NCI-H526 treated with DMSO at 0.1 percent for 48 hours (cell line): ENCODE measurements at places on chromosomes 6 and 20.

DNA sequence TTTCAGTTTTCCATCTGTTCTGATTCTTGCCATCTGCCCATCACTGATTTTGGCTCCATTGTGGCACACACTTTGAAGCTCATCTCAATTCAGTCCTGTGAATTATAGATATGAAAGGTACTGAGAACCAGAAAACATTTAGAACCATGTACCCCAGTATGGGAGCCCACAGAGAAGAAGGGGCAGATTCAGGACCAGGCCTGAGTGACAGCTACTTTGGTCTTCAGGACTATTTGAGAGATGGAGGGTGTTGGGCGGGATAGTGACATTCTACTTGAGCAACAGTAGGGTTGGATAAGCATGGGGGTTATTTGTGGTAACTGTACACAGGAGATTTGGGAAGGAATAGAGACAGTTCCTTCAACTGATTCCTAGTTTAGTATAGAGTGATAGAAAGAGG lies 259.2 kb upstream of the MANEA start:
- no peak for DNase-seq

GRCh38 chr6:106281661-106282060 lies 43.9 kb downstream of the ATG5 start:
- DNase-seq, result no peak

GRCh38 chr6:135265278-135265677 lies 84.2 kb downstream of the MYB start:
- DNase-seq, result no peak

DNA sequence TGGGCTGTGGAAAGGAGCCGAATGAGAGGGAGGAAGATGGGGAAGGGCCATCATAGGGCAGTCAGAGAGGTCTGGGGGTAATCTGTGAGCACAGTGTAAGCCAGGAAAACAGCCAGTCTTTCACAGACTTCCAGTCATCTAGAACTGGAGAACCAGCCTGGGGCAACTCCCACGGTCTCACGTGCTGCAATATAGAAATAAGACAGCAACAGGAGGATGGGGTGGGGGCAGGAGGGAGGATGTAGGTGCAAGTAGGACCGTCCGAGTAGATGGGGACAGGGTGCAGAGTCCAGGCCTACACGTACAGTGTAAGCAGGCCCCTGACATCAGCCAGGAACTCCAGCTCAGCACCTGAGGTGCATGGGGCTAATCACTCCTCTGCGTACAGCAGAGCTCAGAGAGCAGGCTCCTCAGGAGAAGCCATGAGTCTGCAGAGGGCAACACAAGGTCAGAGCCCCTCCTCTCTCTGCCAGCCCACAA lies 58.2 kb upstream of the TNFAIP3 start:
- DNase-seq, result no peak

- no peak for DNase-seq
Measured at GRCh38 chr20:59295531-59295930, 4.9 kb upstream of the EDN3 start.

- DNase-seq, result no peak
Measured at GRCh38 chr6:131831392-131831791, 23.6 kb downstream of the ENPP1 start.

DNA sequence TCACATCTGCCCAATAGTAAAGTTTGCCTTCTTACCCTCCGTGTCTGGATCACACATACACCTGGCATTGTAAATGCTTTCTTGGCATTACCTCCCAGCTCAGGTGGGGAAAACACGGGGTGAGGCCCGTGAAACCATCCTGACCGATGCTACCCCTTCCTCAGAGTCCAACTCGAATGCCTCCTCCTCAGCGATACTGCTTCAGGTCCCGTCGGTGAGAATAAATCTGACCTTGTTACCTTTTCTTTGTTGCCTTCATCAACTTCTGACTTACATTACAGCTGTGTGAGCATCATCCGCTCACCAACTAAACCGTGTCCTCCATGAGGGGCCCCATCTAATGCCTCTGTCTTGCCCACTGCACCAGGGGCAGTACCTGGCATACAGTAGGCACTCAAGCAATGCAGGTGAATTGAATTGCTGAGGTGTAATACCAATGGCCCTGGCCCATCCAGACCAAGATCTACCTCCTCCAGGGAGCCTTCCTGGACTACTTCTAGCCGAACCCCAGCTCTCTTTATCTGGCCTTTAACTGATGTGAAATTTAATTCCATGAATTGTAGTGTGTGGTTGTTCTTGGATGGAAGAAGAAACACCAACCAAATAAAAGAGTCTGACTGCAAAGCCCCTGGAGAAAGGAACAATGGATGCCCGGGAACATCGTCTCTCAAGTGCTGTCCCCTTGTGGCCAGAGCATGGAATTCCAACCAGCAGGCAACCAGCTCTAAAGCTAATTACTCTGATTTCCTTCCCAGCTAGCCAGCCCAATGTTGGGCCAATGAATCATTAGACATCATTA lies 141.5 kb downstream of the ANKRD60 start:
- peak; percentile 27 for DNase-seq

DNA sequence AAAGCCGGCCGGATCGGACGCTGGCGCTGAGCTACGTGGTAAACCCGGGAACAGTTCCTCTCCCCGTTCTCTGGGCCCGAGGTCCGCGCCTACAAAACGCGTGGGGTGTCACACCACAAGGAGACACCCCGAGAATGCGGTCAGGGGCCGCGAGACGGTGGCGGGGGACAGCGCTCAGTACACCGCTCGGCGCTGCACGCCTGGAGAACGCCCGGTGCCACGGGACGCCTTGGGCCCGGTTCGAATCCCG lies 670 bp downstream of the NCOA5 start:
- DNase-seq, result no peak

DNA sequence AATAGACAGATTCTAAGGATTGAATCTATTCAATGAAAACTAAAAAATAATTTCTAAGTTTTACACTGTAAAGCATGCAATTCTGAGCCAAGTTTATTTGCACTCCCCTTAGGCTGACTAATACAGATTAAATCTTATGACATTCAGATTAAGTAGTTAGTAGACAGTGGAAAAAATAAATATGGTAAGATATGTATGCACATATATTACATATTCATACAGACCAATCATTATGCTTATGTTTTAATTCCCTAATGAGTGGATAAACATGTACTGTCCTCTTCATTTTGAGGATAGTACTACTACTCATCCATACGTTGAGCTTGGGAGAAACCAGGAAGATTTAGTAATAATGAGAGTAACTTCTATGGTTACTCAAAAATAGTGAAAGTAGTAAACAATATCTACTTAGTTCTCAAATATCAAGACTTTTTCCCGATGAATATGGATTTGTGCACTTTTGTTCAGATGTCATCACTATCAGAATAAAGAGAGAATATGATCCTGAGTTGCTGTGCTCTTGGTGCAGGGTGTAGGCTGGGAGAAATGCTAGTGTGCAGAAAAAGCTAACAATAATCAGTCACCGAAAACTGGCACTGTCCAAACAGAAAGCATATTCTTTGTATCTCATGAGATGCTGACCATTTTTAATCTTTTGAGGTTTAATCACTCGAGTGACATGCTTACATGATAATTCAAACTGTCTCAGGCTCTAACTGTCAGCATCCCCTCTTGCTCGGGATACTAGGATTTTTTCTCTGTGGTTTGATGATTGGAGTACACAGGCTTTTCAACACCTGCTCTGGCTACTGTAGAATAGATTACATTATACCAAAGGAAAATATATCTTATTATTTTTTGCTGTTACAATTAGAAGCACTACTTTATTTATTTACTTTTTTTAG lies 111.6 kb downstream of the EPHA7 start:
- DNase-seq, result no peak

DNA sequence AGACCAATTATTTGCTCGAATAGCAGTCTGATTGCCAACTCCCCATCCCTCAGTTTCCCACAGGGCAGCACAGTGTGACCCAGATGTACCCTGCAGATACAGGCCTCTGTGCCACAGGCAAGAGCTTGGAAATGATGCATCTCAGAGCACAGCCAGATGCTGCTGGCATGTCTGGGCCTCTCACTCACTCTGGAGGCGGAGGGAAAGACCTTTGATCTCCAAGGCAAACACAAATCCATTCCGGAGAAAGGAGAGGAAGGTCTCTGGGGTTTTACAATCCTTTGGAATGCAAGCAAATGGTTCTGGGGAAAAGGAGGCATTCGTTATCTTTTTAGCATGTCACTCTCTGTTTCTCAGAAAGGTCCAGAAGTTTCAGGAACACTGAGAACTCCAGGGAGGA lies 74.2 kb downstream of the RIOK1 start:
- DNase-seq, result no peak

DNA sequence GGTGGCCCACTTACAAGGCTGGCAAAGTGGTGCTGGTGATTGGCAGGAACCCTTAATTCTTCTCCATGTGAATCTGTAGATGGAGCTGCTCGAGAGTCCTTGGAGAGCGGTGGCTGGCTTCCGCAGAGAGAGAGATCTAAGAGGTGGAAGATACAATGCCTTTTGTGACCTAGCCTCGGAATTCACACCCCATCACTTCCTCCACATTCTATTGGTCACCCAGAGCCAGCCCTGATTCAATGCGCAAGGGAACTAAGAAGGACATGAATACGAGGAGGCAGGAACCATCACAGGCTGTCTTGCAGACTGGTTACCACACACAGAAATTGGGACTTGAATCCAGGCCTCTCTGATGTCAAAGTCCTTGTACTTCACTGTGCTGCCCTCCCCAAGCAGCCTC lies 128.9 kb upstream of the PROKR2 start:
- DNase-seq, result no peak

DNA sequence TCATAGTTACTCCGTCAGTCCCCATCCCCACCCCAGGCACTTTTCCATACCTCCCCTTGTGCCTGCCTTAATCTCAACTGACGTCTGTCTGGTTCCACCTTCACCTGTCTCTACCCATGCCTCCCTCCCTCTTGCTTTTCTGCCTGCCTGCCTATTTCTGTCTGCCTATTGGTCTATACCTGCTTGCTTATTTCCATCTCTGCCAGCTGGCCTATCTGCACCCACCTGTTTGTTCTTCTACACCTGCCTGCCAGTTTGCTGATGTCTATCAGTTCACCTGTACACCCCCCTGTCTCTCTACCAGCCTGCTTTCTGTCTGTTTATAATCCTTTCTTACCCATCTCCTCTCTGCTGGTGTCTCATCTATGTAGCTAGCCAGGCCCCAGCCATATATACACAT lies 87.5 kb downstream of the RALGAPA2 start:
- peak; percentile 99 for DNase-seq

GRCh38 chr6:72624557-72625160 lies 2.8 kb downstream of the KCNQ5 start:
- peak; percentile 42 for DNase-seq

DNA sequence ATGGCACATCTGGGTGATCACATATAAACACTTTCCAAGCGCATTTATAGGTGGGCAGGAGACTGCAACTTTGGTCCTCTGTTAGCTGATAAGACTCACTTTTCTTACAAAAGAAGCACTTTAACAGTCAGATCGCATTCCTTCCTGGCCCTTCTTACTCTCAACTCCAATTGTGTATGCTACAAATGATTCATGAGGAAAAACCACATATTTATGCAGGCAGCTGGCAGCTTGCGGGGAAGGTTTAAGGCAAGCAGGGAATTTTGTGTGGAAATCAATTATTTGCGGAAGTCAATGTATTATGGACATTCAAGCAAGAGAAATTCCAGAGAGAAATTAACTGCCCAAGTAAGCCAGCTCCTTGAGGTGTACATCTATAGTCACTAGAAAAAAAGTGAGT lies 194.0 kb downstream of the PKHD1 start:
- DNase-seq, result no peak

GRCh38 chr6:85975957-85976356 lies 333.3 kb upstream of the SYNCRIP start:
- no peak for DNase-seq
